ENCODE measurements at places on chromosomes 4 and X.

- DNase-seq = peak; percentile 21
Measured at GRCh38 chr4:153651587-153651986, 32.5 kb upstream of the TLR2 start.

DNA sequence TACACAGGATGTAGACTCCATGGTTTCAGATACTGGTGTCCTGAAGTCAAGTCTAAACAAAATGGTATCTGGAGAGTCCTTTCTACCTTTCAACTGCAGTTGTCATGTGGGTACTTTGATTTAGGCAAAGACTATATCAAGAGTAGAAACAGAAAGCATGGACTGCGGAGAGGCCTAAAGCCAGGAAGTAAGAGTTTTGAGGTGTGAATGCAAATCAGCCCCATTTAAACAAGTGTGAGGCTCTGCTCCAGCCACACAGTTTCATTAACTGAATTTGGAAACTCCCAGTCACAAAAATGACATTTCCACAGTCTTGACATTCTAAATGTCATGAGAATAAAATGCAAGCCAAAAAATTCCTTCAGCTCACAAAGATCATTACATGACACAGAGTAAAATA lies 87.2 kb upstream of the MCF2 start:
- no peak for DNase-seq

DNA sequence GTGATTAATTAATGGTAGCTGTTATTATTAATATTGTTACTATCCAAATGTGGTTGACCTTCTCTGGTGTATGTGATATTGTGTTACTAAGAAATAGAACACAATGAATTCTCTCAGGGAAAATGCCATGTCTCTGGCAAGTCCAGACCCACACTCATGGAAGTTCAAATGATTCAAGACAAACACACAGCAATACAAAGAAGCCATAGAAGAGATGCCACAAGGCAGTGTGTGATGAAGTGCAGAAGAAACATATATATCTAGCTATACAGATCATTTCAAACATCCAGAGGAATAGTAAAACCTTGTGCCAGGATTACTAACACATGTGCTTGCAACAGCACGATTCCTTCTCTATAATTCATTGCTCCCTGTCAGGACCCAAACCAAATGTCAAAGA lies 93.1 kb upstream of the SOD3 start:
- no peak for DNase-seq

- no peak for DNase-seq
Measured at GRCh38 chrX:75335127-75335458, 61.2 kb downstream of the UPRT start.

GRCh38 chr4:136088211-136088867 lies 1444.0 kb downstream of the PCDH18 start:
- DNase-seq = no peak

DNA sequence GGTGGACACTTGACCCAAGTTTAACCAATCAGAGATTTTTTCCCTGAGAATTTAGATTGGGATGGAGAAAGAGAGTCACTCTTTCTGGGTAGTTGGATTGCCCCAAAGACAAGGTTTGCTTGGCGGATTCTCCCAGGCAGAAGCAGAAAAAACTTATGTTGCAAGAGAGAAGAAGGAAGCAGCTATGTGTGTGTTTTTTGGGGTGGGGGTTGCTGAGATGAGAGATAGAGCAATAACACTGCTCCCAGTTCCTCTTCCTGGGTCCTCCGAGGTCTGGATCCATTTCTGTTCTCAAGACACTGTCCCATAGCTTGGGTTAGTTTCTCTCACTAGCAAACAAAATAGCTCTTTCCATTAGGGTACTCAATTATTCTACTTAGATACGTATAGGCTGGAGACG lies 222.1 kb downstream of the STIM2 start:
- no peak for DNase-seq

DNA sequence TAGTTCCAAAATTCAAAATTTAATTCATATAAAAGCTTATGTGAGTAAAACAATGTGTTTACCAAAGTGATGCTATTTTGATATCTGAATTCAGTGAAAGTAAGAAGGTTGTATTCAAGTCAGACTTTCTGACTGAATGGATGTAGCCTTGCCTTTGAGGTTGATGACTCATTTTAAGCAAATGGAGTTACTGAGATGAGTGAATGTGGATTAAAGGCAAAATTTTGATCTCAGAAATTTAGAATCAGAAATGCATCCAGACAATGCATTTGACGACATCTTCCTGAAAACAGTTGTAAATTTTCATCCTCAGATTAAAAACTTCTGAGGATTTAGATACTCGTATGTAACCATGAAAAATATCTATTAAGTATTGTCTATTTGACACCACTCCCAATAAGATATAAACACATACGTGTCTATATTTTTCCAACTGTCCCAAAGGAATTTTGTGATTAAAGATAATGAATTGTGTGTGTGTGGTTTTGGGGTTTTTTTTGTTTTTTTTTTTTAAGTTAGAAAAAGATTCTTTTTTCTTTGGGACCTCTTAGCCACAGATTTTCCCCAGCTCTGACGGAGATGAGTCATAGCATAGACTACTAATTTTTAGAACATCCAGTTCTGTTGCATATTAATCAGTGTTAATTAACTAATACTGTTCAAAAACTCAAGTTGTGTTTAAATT lies 34.4 kb downstream of the NFKB1 start:
- DNase-seq = no peak

DNA sequence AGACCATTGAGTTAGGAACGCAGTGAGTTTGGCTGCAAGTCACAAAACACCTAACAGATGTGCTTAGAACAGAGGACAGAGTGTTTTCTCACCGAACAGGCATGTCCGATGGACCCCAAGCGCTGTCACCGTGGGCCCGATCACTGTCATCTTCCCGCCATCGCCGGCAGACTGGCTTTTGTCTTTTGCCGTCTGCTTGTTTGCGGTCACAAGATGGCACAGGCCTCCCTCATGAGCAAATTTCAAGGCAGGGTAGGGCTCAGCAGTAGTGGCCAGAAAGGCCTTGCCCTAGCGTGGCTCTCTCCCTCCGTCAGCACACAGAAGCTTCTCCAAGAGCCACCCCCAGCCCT lies 21.4 kb upstream of the MRFAP1 start:
- DNase-seq = no peak

DNA sequence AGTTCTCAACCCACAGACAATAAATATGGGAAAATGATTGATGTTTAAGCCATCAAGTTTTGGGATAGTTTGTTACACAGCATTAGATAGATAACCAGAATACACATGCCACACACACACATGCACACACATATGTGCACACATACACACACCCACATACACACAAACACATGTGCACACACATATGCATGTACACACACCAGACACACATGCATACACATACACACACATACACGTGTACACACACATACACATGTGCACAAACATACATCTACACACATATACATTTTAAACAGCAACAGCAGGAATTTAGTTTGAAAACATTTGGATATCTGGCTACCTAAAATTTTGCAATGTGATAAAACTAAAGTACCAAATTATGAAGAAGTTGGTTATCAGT lies 42.7 kb upstream of the TMEM150C start:
- no peak for DNase-seq

DNA sequence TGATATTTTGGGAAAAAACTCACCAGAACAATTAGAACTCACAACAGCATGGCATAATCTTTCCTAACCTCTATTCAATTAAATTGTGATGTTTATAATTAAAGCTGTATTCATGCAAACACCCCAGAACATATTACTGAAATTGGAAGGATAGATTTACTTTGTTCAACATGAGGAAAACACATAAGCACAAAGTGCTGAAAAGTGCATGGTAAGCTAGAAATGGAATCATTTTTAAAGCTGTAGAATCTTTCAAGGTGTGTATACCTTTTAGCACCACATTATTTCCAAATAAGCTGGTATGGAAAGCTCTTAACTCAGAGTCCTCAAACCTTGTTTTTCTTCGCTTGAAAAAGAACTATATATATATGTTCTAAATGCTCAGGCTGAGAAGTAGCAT lies 90.8 kb upstream of the NAP1L5 start:
- DNase-seq = no peak

DNA sequence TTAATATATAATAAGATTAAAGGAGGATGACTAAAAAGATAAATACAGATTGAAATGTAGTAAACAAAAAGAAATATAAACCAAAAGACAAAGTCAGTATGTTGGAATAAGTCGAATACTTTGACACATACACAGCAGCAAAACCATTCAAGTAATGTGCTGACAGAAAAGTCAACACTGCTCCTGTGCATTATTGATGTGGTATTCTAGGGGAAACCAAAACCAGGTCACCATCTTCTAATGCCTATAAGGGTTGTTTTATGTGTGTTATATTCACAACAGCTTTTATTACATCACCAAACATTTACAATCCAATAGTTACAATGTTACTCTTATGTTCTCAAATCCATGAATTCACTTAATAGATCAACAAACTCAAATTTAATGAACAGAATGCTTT lies 111.8 kb upstream of the DKK2 start:
- DNase-seq = no peak

DNA sequence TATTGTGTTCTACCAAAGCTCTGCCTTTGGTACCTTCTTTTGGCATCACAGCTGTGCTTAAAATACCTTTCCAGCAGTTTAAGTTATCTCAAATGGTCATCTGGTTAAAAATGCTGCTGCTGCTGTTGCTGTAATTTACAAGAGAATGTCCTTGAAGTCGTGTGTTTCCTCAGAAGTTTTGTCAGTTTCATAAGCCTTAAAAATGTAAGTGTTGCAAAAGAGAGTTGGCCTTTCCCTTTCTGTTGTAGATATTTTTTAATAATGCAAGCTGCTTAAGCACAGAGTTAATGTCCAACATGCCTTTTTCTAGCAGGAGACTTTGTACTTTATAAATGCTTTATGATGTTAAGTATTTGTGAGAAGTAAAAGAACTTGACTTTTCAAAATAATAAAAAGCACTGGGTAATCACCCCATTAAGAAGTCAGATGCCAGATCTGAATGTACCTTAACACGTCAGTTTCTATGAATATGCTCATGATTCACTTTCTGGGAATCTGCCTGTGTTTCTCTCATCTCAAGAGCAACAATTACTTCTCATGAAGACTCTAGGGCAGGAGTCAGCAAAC lies 35.3 kb upstream of the TENM3 start:
- no peak for DNase-seq

DNA sequence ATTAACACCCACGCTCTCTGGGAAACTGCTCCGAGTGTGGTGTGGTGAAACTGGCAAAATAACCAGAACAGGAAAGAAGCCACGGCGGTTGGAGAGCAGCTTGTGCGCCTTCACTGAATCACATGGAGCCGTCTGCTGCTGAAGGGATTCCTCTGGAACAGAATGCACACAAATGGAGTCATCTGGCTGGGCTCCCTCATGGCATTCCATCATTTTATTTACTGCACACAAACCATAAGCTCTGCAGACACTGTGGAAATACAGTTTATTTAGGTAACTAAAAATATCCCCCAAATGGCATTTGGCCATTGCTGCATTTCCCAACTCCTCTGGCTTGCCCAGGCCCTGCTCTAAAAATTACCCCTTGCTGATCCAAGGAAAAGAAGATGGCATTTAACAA lies 187.0 kb upstream of the S100G start:
- no peak for DNase-seq

DNA sequence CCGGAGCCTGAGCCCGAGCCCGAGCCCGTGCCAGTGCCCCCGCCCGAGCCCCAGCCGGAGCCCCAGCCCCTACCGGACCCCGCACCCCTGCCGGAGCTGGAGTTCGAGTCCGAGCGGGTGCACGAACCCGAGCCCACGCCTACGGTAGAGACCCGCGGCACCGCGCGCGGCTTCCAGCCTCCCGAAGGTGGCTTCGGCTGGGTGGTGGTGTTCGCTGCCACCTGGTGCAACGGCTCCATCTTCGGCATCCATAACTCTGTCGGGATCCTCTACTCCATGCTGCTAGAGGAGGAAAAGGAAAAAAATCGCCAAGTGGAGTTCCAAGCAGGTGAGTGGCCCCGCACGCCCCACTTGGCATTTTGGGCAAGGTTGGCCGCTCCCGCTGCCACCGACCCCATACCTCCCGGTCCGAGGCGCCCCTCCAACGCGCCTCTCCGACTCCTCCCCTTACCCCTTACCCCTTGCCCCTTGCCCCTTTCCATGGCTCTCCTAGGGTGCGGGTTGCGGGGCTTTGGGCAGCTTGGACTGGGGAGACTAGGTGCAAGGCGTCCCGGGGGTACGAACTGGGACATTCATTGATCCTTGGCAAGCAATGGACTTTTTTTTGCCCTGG lies 553 bp downstream of the SLC16A2 start:
- DNase-seq = no peak

DNA sequence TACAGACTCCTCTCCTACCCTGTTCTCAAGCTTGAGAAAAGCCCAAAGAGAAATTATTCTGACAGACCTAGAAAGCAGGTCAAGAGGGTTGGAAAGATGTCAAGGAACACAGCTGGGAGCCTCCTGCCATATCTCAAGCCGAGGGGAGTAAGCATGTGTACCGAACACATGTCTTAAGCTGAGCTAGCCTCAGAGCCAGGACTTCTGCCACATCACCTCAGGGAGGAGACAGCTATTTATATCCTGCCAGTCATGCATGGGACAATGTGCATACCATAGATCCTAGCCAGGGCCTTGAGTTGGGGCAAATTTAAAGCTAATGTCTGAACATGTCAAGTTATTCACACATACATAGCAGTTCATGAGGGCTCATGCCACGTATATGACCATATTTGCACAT lies 11.8 kb downstream of the TMEM31 start:
- no peak for DNase-seq

DNA sequence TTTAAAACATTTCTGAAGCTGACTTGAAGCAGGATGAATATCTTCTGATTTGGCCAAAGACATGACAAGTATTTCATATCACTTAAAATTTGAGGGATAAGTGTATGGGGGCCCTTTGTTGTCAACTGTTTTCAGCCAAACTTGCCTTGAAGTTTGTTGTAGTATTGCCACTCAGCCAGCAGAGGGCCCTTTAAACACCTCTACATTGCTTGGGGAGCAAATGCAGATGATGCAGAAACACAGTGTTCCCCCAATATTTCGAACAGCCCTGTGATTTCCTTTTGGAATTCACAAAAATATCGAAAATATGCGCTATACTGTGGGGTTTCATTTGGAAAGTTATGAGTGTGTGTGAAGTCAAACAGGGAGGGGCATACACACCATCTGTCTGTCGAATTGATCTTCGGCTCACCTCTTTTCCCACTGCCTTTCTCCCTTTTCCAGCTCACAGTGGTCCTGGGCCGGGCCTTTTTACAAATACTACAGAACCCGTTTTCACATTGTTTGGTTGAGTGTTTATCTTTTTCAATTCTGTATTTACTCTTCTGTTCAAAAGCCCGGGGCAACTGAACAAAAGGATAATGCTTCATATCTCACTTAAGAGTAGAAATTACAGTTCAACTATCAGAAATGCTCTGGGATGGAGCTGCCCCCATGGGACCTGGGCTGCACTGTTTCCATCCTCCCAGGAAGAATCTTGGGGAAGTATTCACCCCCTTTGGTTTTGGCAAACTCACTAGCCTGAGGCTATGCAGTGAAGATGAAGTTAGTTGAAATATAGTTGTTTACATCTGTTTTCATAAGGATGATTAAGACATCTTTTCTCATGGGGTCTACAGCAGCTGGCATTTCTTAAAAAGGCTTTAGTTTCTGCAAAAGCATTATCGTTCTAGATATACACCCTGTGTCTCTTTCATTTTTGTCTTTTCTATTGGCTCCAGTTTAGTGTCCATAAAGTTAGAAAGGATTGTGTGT lies 137.6 kb downstream of the EGF start:
- DNase-seq = peak; percentile 38

Data from stimulated activated CD4-positive, alpha-beta T cell treated with anti-CD3 and anti-CD28 coated beads, Interleukin-4, amount 100 ng/mL, for 4 hours (primary cell).